ENCODE measurements at places on chromosomes 1 and 21.
A peak's percentile ranks its signal among the peaks of the same experiment; 100 is the strongest.

DNA sequence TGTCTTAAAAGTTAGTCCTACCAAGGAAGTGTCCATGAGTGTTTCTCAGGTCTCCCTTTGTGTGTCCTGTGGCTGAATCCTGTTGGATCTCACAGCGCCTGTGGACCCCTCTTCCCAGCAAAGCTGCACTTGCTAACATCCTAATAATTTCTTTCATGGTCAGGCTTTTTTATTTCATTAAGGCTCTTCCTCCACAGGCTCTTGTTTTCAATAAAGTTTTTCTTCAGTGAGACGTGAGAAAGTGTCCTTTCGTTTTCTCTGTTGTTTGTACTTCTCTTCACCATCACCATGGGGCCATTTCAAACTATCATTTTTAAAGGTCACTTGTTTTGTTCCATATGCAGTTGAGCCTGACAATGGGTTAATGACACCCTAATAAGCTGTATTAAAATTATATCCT, 231.5 kb downstream of the LMO4 start:
- ATAC-seq = no peak

GRCh38 chr1:47818682-47819573, 178.3 kb downstream of the TRABD2B start:
- ATAC-seq = no peak

GRCh38 chr1:208979776-208980175, 603.7 kb upstream of the CAMK1G start:
- ATAC-seq = no peak

- ATAC-seq = peak; percentile 99
Measured at GRCh38 chr1:69315823-69316222, 251.9 kb upstream of the LRRC7 start.

GRCh38 chr1:183571678-183572268, 18.5 kb downstream of the NCF2 start:
- ATAC-seq = no peak

DNA sequence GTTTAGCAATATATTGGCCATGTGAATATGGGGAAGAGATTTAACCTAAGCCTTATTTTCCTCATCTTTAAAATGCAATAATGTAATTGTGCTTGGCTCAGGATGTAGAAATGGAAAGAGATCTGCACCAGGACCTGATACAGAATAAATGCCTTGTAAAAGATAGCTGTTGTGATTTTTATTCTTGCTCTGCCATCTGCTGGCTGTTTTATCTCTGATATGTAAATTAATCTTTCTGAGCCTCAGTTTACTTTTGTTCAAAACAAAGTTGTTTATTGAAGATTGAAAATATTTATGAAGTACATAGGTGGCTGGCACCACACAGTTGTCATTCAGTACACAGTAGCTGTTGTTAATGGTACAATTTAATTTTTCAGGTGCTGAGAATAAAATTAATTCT, 21.9 kb downstream of the ZYG11B start:
- ATAC-seq = no peak

DNA sequence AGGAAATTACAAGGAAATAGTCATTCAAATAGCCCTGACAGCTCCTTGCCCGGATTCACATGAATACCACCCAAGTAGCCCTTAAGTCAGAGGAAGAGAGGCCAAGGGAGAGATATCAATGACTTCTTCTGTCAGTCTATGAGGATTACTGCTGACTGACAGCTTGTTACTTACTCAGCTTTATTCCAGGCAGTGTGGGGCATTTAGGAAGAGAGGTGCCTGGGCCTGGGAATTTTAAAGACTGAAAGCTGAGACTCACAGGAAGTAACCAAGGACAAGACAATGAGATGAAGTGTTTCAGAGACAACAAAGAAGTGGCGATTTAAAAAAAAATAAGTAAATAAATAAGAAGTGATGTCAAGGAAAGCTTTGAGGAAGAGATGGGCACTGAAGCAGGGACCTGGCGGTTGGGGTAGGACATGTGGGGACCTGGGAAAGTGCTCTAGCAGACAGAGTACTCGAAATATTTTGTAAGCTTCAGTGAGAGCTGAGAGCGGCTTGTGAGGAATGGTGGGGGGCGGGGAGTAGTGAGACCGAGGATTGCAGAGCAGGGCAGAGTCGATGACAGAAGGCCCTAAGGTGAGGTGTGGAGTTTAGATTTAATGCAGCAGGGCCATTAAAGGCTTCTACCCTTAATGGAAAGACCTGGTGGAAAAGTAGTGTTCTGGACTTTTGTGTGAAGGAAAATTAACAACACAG, 58.9 kb downstream of the ST3GAL3 start:
- ATAC-seq = no peak

- peak; percentile 33 for ATAC-seq
Measured at GRCh38 chr1:52601991-52602855, at the start of gene GPX7. Gene GPX7, plus strand, starts transcription at chr1:52602371. Its CDS starts 39 bp downstream, at chr1:52602410.

- ATAC-seq = no peak
Measured at GRCh38 chr1:187451238-187451637, 622.5 kb downstream of the PLA2G4A start.

GRCh38 chr1:162667381-162668080, 35.3 kb downstream of the DDR2 start:
- ATAC-seq = no peak

- ATAC-seq = peak; percentile 10
Measured at GRCh38 chr1:150281221-150281757, 1.1 kb upstream of the CIART start.

DNA sequence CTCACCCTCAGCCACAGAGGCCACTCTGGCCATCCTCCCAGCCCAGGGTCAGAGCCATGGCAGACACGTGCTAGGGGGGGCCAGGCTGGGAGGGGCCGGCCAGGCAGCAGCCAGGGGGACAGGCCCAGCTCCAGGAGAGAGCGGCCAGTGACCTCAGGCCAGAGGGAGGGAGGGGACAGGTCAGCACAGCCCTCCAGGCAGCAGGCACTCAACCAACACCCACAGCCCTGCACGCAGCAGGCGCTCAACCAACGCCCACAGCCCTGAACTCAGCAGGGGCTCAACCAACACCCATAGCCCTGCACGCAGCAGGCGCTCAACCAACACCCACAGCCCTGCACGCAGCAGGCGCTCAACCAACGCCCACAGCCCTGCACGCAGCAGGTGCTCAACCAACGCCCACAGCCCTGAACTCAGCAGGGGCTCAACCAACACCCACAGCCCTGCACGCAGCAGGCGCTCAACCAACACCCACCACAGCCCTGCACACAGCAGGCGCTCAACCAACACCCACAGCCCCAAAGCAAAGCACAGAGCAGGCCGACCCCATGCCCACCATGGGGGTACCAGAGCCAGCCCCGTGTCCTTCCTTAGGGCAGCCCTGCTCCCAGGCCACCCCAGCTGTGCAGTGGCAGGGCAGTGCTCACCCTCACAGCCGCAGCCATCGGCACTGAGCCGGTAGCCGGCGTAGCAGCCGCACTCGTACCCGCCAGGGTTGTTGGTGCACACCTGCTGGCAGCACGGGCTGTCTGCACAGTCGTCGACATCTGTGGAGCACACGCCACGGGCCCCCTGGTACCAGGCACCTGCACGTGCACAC, 55.9 kb downstream of the ARHGEF16 start:
- ATAC-seq = peak; percentile 64

DNA sequence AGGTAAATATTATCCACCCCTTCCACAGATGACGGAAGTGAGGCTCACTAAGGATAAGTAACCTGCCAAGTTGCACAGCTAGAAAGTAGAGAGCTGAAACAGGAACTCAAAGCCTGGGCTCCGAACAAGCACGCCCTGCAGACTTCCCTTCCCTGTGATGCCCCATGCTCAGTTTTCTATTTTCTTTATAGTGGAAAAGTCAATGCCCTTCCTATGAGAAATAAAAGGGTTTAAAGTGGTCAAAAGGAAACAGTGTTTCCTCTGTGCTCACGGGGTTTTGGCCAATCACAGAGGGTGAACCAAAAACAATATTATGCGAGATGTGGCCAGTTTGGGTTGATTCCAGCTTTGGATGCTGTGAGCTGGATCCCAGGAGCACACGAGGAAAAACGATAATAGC, 44.5 kb downstream of the DDR2 start:
- ATAC-seq = no peak

DNA sequence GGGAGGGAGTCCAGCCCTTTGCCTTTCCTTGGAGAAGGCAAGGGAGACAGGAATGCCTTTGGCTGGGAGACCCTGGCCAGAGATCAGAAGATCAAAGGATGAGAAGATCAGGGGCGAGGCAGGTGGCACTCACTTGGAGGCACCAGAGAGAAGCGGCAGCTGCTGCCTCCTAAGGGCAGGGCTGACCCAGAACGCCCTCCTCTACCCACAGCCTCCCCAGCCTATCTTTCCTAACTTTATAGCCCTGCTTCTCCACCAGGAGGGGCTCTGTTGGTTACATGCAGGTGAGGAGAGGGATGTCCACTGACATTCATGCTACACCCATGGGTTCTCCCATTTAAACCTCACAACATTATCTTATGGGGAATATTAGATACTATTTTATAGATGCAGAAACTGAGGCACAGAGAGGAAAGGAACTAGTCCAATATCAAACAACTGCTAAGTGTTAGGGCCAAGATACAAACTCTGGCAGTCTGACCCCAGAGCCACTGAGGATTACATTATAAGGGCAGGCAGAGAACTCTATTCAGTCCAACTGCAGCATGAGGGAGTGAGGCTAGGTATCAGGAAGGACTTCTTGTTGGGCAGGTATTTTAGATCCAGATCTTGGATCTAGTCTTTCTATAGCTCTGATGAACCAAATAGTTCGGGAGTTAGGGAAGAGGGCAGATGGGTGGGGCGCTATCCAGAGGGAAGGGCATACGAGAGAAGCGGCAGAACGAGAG, 19.9 kb downstream of the LGR6 start:
- ATAC-seq = peak; percentile 40

GRCh38 chr1:1150100-1150499, 23.6 kb upstream of the TTLL10 start:
- ATAC-seq = no peak

DNA sequence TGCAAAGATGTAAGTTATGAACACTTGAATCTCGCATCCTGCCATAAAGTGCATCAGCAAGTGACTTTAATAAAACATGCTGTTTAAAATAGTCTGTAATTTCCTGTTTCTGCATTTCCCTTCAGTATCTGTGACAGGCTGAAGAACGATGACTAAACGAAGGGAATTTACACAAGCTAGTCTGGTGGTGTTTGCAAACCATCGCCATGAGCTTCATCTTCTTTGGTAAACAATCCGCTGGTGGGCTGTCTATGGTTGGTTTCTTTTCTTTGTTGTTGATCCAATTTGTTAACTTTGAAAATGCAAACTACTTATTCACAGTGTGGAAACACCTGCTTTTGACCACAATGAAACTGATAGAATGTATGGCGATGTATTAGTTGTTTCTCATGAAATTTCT, 13.9 kb downstream of the SERTAD4 start:
- no peak for ATAC-seq

GRCh38 chr1:33163621-33164519, 18.0 kb downstream of the TRIM62 start:
- no peak for ATAC-seq
